Astrocyte (in vitro differentiated cells and primary cell): ENCODE measurements at places on chromosomes 7 and 10.

DNA sequence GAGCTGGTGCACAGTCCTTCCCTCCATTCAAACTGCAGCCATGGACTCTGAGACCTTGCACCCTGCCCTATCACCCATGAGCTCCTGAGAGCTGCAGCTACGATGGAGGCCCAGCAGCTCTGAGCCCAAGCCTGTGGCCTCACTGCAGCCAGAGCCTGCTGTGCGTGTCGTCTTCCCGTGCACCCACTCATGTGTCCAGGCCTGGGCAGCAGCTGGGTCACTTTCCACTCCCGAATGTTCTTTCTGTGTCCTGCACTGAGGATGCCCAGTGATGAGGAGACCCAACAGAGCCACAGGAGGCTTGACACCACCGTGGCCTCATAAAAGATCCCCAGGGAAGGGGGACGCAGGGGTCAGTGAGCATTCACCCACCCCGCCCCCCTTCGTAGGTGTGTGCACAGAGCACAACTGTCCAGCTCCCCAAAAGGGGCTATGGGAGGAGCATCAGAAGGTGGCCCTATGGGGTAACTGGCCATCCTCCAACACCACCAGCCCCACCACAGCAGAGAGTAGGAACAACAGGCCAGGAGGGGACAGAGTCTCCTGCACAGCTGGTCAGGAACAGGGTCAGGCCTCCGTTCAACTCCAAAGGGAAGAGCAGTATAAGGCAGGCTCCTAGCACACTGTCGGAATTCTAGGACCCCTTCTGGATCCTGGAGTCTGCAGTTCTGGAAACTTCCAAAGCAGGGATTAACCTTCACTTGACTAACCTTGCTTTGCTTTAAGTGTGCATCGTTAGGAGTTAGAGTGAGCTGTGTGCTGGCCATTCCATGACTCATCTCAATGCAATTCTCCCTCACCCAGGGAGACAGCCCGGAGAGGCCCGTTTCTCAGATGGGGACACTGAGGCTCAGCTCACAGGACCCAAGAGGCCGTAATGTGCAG is 52.6 kb downstream of the RASGEF1A start:
- DNase-seq: peak; percentile 39

DNA sequence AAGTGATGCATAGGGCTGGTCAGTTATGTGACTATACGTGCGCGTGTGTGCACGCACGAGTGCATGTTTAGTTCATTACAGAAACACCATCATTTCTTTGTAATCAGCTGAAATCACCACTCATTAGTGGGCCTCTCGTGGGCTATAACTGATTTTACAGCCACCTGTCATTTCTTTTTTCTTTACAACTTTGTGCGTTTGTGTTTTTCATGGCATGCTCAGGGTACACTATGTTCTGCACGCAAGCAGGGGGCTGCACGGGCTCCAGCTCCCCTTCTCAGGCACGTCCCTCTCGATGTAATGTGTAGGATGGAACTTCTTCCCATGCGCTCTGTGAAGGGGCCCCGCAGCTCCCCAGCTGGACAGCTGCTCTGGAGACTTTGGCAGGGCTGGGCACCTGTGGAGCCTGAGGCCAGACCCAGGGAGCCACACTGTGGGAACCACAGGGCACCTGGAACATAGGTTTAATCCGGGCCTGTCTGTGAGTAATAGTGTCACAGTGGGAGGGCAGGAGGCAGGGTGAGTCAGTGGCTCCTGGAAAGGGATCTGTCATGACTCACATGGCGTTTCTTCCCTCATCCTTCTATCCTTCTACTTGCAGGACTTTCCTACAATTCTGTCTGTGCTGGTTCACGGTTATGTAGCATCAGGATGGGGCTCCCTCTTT is 4.9 kb downstream of the GCK start:
- peak; percentile 84 for DNase-seq

DNA sequence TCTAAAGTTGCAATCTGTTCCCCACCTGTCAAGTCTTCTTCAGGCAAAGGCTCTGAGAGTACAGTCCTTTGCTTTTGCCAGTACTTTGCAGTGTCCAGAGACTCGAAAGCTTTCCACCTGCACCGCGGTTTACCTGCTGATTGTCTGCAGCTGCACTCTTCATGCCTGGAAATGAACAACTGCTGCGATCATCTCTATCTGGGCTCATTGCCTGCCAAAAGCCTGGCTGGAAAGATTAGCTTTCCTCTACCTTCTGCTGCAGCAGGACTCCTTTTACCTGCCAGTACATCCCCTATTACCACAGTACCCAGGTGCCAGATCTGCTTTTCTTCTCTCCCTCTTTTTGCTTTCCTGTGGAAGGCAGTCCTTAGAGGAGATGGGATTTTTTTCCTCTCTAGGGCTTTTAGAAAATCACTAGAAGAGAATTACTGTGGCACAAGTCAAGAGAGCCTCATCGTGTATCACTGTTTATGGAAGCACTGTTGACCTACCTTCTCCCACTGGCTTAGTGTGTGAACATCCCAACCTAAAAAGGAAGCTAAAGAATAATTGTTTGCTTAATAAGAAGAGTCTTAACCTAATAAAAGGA is 2.2 kb downstream of the STRIP2 start:
- DNase-seq: no peak

DNA sequence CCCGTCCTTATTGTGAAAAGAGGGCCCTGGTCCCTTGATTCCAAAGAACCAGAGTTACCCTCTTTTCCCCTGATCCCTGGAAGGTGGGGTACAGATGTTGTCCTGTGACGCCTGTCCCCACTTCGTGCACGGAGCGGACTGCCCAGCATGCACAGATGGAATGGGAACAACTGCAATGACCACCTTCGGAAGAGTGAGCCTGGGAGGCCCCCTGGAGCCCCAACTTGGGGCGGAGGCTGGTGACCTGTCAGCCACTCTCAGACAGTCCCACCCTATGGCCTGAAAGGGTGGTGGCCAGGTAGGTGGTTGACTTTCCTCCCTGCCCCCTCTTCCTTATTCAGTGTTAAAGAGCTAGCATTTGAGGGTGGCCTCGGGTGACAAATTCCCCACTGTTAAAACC is 196.6 kb upstream of the GALNT17 start:
- DNase-seq: no peak
